Uterus (tissue), 4 donors: ENCODE measurements at places on chromosomes 1 and 21. TPM values are rescaled to one million over a fixed set of nuclear protein-coding genes. Genes with fewer than 3 reads are reported as not detected.

Gene KPNA6
- 33.5 TPM for total RNA-seq

Gene MXRA8
- total RNA-seq, result 141 TPM

Gene DMBX1
- not detected for total RNA-seq

Gene ZNF683
- not detected for total RNA-seq

Gene C4BPB
- not detected for total RNA-seq

Gene DTL
- total RNA-seq, result 16.0 TPM

Gene PADI4
- total RNA-seq, result 1.2 TPM

Gene ANGPTL3
- not detected for total RNA-seq

Gene TNNI3K
- total RNA-seq, result 0.26 TPM

Gene C1orf52
- 33.8 TPM for total RNA-seq

Gene AIM2
- 4.1 TPM for total RNA-seq

Gene SAMSN1
- total RNA-seq, result 1.5 TPM

Gene DCDC2B
- total RNA-seq, result 0.62 TPM

Gene PCSK9
- 2.9 TPM for total RNA-seq
